ENCODE measurements at places on chromosomes 3 and 15.

DNA sequence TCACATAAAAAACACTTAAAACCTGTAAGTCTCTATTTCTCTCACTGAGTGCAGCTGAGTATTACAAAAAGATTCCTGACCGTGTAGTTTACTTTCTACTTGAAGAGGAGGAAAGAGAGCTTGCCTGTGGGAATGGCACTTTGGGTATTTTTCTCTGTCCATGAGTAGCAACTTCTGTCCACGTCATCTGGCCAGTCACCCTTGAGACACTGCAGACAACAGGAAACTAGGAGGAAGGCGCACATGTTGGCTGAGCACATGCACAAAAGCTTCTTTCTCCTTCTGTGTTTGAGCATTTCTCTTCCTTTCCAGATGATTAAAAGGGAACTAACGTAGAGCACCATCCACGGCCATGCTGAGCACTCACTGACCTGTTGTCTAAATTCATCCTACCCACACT is 19.7 kb downstream of the STARD5 start:
- no peak for DNase-seq

- no peak for DNase-seq
Observed at GRCh38 chr3:106552351-106553043, 683.7 kb upstream of the CBLB start.

DNA sequence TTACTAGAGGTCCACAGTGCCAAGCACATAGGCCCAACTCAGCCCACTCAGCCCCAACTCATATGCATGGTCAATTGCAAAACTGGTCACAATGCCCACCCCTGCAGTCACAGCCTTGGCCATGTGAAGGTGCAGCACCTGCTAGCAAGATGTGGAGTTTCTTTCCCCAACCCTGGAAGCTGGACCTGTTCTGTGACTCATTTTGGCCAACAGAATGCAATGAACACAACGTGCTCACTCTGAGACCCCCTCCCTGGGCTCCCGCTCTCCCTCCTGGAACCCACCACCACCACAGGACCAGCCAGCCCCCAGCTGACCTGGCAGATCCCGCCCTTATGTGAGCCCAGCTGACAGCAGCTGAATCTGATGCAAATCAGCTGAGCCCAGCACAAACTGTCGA is 34.4 kb downstream of the ALDH1L1 start:
- no peak for DNase-seq

GRCh38 chr3:115562636-115563267 is 60.6 kb upstream of the GAP43 start:
- no peak for DNase-seq

DNA sequence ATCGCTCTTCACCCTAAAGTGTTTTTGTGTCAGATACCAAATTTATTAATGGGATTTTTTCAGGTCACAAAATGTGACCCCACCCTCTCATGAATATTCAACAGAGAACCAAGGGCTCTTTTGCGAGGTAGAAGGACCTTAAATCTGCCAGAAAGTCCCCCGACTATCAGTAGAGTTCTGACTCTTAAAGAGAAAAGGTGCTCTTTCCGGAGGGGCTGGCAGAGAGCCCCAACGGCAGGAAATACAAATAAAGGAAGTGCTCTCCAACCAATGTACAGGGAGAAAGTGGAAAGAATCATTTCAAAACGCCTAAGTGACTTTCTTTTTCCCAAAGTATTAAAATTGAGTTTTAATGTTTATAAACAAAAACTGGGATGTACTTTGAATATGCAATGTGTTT is 517.2 kb downstream of the FOXP1 start:
- DNase-seq, result peak; percentile 76

DNA sequence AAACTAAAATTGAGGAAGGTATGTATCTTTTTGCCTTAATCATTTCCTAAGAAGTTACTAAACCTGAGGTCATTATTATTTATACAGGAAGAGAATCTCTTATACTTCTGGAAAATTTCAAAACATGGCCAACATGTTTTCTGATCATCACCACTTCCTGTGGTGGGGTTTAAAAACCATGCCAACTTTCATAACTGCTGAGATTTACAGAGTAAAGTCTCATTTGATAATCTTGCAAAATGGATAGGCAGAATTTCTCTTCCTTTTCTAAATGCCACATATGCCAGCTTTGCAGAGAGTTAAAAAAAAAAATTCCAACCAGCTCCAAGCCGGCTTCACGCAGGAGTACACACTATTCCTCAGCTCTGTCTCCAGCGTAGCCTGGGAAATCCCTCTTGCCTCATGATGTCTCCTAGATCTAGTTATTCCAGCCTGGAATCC is 124.3 kb upstream of the SPRED1 start:
- no peak for DNase-seq

DNA sequence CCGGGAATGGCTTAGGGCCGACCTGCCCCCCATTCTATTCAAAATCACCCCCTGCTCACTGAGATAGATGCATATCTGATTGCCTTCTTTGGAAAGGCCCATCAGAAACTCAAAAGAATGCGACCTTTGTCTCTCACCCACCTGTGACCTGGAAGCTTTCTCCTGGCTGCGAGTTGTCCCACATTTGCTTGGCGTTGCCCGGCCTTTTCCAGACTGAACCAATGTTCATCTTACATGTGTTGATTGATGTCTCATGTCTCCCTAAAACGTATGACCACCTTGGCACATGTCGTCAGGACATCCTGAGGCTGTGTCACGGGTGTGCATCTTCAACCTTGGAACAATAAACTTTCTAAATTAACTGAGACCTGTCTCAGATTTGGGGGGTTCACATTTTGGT is 3.4 kb upstream of the MUC20 start:
- DNase-seq, result no peak

GRCh38 chr3:21962456-21962855 is 211.4 kb upstream of the ZNF385D start:
- DNase-seq, result no peak

DNA sequence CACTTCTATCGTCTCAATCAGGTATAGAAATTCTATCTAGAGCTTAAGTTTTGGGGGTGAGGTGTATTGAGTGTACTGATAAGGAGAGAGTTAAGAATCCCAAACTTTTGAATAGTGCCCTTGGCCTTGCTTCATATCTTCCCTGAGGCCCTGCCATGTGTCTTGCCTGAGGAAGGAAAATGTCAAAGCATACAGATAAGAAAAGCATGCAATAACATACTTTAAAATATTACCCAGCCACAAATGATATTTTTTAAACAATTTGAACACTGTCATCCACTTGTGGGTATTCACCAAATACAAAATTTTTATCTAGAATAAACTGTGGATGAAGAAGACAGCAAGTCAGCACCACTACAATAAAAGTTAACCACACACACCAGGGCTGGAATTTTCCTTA is 631.0 kb upstream of the ALCAM start:
- DNase-seq, result no peak

GRCh38 chr3:152295806-152296205 is 27.1 kb downstream of the MBNL1 start:
- no peak for DNase-seq

Measured in CD4-positive, alpha-beta T cell treated with Interleukin-4 for 4 hours (primary cell).